ENCODE measurements at places on chromosomes 3 and 15.

GRCh38 chr15:75232252-75232813 is 25.8 kb upstream of the GOLGA6C start:
- no peak for DNase-seq

DNA sequence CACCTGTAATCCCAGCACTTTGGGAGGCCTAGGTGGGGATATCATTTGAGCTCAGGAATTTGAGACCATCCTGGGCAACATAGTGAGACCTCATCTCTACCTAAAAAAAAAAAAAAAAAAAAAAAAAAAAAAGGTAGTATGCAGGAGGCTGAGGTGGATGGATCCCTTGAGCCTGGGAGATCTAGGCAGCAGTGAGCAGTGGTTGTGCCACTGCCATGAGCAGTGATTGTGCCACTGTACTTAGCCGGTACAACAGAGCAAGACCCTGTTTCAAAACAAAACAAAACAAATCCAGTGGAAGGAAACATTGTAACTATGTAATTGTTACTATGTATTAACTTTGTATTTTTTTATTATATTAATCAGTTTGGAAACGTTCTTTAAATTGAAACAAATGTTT is 5.9 kb downstream of the FEM1B start:
- DNase-seq = no peak

DNA sequence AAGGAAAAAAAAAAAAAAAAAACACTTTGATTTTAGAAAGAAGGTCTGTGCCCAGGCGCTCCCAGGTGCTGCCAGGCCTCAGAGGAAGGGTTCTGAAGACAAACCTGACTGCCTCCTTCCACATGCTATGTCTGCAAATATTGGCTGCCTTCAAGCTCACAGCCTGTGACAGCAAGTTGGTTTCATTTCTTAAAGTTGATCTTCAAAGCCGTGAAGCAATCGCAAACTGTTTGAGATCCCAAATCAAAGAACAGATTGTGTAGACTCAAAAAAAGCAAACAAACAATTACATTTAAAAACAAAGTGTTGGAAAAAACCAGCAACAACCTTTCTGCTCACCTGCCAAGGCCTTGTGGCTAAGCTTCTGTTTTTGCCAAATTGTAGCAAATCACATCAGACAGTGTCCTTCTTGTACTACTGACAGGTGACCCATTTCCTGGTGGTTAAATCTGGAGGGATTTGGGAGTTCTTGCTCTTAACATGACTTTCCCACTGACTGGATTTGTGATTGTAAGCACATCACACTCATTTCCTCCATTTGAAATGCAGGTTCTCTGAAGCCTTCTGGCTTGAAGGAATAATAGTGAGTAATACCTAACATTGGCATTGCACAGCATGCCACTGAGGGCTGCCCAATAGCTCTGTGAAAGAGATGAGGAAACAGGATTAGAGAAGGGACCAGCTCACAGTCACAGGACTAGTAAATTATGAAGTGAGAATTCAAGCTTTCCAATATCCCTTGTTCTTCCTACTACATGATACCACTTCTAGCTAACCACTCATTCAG is 502.4 kb downstream of the LPP start:
- DNase-seq = no peak

- DNase-seq = no peak
These were observed 316.7 kb downstream of the LPP start for GRCh38 chr3:188470508-188471130.

DNA sequence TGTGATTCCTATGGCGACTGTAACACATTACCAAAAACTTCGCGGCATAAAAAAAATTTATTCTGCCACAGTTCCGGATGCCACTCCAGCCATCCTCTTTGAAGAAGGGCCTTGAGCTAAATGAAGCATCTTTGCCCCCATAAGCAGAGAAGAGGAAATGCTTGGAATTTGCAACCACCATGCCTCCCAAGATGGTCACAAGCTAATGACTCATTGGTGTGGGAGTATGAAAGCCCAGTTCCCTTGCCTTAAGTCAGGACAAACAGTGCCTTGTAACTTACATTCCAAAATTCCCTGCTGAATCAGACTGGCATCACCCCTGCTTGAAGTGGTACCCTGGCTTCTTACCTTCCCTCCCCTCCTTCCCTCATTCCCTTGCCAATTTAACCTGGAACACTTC is 1077.4 kb downstream of the EPHA3 start:
- DNase-seq = no peak

DNA sequence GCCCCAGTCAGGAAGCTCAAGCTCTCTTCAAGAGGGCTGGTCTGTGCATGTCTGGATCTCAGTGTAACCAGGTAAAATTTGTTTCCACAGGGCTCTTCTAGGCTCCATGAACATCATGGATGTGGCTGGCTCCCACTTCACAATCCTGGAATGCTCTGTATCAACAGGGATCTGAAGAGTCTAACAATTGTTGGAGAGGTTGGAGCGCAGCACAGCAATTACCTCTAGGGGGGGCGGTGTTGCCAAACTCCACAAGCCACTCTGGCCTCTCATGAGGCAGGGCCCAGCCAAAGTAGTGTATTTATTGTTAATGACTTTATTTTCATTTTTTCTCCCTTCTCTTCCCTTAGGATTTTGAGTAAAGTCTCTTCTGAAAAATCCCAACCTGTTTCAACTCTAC is 6.1 kb upstream of the EIF2B5 start:
- peak; percentile 9 for DNase-seq

DNA sequence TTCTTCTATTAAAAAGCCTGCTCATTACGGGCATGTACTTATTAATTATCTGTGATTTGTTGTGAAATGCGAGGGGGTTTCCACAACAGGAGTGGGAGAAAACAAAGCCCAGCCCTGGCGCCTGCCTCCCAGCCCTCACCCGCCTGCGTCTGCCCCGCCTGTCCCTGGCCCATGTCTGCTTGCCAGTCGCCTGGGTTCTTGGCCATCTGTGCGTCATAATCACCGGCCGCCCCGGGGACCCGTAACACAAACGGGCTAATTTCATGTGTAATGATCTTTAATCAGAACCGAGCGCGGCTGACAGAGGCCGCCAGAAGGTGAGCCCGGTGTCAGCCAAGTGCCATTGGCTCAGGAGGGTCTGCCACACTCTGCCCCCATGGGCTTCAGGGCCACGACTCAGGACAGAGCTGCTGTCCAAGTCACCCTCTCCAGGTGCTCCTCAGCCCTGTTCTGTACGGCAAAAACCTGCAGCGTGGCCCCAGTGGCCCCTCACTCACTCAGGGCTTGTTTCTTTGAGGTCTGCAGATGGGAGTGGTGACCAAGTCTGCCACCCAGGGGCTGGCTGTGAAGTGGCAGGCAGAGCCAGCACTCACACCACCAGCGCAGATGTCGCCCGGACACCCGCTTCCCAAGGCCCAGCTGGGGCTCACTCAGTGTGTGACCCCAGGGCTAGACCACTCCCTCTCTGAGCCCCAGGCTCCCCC is 28.8 kb upstream of the TMEM115 start:
- DNase-seq = no peak

DNA sequence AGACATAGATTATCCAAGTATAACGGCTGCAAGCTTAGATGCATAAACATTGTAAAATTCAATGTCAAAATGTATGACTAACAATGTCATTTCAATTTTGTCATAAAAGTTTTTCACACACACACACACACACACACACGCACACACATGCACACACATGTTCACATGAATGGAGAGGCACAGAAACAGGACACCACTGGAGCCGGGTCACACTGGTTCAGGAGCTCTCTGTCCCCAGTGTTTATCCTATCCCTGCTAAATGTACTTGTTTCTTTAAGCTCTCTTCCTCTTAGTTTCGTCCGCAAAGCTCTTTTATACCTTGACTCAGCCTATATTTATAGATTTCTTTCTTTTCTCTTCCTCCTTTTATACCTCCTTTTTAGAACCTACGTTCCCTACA is 249.9 kb downstream of the CADPS start:
- DNase-seq = no peak

- DNase-seq = no peak
These were observed 51.9 kb downstream of the NKIRAS1 start for GRCh38 chr3:23864931-23865330.
